NCI-H1694 (cell line): ENCODE measurements at places on chromosomes 1 and 21.
A peak's percentile ranks its signal among the peaks of the same experiment; 100 is the strongest.

DNA sequence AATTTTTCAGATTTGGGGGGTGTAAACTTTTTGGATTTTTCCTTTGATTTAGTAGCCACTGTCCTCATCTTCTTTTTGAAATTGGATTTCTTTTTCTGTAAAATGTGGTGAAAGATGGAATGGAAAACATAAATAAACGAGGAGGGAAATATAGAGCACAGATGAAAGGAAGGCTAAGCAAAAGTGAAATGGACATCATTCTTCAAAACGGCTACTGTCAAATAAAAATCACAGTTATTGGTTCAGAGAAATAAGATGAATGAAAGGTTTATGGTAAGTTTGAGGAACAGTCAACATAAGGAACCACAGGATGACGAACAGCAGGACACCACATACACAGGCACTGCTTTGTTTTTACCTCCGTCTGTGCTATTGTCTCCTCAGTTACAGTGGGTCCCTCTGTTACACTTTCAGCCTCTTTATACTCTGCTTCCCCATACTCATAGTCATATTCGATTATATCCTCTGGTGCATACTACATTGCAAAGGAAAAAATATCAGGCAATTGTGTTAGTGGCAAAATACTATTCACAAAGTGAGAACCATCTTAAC lies 82.4 kb downstream of the COL11A1 start:
- DNase-seq = no peak

DNA sequence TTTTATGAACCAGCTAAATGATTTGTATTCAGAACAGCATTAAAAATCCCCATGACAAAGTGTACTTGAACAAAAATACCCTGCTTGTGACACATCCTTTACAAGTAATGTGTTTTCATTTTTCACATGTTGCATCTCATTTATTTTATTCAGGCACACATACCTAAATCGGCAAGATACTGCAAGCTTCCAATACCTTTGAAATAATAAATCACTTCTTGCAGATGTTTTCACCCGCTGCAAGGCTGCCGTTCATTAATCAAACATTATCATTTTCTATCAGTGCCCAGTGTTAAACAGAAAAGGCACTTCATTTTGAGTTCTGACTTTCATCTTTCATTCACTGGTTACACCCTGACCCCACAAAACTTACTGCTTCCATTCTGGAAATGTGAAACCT lies 269.6 kb downstream of the DPYD start:
- no peak for DNase-seq

- no peak for DNase-seq
Observed at GRCh38 chr1:50553921-50554320, 130.7 kb upstream of the DMRTA2 start.

GRCh38 chr1:210553711-210554110 lies 225.0 kb downstream of the HHAT start:
- no peak for DNase-seq

DNA sequence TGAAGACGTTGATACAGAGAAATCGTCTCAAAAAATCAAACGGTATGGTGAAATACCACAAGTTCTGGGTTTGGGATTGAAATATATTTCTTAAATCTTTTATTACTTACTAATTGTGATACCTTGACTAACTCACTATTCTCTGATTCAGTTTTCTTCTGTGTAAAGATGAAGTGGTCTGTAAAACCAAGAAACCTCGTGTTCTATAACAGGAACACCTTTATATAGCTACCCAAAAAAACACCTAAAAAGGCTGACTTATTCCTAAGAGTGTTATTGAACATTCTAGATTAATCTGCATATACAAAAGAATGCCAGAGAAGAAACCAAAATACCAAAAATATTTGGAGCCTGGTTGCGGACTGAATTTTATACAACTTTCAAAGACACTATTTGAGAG lies 721 bp downstream of the LRRIQ3 start:
- DNase-seq = no peak

- DNase-seq = no peak
Observed at GRCh38 chr21:45892156-45892915, 89.2 kb upstream of the COL6A1 start.

DNA sequence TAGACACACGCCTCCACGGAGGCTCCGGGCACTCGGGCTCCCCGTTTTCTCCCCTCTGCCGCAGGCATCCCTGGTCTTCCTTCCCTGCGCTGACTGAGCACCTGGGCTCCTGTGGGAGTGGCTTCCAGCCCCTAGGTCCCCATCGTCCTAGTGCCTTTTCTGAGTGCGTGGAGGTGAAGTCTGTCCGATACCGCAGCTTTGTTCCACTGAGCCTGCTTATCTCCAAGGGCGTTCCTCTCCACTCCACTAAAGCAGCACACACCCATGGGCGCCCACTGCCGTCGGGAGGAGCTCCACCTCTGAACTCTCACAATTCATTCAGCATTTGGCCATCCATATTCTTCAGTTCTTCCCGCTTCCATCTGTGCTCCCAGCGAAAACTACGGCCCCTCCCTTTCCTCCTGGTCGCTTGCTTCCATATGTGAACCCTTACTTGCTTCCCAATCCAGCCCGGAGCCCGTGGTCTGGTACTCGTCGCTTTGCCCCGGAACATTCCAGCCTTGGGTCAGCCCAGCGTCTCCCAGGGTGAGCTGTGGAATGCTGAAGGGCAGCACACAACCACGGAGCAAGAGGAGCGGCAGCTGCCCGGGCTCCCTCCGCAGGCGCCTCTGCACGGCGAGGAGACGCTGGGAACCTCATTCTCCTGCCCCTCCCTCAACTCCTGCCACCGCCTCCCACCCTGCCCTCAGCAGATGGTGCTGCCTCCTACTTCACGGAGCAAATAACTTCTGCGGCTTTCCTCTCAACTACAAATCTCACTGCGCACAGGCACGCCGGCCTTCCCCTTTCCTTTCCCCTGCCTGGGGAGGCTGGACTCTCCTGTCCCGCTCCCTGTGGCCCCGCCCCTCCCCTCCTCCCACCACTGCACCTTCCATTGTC lies 27.5 kb downstream of the ATP8B2 start:
- peak; percentile 76 for DNase-seq

- no peak for DNase-seq
Observed at GRCh38 chr1:240304466-240304865, 212.8 kb downstream of the FMN2 start.

DNA sequence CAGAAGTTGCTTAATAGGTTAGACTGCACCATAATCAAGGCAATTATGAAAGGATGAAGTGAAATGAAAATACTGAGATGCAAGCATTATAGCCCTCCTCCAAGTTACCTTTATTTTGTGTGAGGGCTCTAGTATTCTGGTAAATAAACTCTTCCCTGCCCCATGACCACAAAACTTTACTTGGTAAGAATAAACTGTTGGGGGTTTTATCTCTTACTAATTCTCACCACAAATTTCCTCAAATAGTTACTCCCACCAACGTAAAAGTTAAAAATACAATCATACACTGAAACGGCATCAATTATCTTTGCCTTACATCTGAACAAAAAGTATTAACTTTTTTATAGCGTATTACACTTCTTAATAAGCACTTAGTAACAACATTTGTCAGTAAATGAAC lies 29.5 kb downstream of the C21orf91 start:
- DNase-seq = no peak

DNA sequence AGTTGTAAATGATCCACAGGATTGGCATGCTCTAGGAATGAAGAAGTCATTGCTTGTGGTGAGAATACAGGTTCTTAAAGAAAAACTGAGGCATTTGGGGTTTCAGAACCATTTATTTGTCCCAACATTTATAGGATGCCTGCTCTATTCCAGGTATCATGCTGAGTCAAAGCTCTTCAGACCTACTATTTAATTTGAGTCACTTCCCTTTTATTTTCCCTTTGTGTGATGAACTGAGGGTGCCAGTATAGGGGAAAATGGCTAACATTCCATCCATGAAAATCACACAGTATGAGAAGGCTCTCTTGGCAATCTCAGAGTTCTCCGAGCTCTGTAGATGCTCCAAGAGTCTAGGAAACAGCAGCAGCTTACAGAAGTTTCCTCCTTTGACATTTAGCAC lies 110.4 kb downstream of the RNF220 start:
- DNase-seq = no peak

DNA sequence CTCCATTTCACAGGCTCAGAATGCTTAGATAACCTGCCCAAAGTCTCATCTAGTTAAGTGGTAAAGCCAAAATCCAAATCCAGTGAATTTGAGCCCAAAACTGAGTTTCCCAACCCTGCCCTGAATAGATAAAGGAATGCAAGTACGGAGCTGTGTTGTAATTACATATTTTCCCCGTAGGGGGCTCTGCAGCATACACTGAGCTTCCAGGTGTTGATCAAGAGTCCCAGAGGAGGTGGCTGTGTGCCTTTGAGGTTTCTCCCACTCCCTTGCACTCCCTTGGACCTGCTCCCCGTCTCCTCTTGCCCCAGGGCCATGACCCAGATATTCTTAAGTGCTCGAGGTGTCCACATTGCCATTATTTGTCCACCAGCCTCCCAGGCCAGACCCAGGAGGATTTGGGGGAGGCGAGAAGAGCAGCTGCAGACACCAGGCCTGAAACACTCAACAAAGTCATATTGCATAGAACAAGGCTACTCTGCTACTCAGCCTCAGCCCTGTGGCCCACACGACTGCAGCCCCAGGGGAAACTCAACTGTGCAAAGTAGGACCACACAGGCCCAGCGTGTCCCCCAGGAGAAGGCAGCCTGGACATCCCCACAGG lies 18.4 kb upstream of the LY9 start:
- peak; percentile 44 for DNase-seq

- no peak for DNase-seq
Observed at GRCh38 chr1:218459878-218460711, 115.0 kb downstream of the TGFB2 start.

GRCh38 chr1:114457675-114458236 lies 53.2 kb downstream of the TRIM33 start:
- no peak for DNase-seq

DNA sequence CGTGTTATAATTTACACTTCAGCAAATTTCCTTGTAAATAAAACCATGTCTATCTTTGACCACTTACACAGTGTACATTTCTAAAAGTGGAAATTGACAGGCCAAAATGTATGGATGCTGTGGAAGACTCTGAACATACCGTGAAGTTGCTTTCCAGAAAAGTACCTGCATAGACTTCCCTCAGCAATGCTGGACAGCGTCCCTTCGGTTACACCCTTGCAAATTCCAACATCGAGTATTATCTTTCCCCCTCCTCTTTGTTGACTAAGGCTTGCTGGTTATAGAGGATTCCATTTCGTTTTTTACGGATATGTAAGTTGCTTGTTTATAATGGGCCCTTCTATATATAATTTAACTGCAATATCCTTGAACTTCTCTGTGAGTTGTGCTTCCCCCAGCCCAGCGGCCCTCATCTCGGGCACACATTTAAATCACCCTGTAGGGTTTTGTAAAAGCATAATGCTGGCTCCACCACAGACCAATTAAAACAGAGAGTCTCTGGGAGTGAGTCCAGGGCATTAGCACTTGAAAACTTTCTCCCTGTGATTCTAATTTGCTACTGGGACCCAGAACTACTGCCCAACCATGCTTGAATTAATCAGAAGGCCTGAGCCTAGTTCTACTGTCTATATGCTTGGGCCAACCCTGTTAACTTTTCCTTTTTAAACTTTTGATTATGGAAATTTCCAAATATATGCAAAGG lies 230.3 kb downstream of the GRIK3 start:
- no peak for DNase-seq

DNA sequence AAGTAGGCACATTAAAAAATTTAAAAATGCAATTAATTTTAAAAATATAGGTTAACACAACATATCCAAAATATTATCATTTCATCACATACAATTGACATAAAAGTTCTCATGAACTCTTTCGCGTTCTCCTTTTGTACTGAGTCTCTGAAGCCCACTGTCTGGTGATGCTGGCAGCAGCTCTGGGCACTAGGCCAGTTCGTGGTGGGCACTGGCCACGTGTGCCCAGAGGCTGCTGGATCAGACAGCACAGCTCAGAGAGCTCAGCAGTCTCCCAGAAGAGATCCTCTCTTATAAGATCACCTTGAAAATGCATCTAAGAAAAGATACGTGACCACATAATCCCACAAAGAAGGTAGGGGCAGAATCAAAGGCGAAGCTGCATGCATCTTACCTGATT lies 9.9 kb downstream of the CEP104 start:
- DNase-seq = no peak

GRCh38 chr1:153552335-153552734 lies 3.3 kb upstream of the S100A3 start:
- no peak for DNase-seq

DNA sequence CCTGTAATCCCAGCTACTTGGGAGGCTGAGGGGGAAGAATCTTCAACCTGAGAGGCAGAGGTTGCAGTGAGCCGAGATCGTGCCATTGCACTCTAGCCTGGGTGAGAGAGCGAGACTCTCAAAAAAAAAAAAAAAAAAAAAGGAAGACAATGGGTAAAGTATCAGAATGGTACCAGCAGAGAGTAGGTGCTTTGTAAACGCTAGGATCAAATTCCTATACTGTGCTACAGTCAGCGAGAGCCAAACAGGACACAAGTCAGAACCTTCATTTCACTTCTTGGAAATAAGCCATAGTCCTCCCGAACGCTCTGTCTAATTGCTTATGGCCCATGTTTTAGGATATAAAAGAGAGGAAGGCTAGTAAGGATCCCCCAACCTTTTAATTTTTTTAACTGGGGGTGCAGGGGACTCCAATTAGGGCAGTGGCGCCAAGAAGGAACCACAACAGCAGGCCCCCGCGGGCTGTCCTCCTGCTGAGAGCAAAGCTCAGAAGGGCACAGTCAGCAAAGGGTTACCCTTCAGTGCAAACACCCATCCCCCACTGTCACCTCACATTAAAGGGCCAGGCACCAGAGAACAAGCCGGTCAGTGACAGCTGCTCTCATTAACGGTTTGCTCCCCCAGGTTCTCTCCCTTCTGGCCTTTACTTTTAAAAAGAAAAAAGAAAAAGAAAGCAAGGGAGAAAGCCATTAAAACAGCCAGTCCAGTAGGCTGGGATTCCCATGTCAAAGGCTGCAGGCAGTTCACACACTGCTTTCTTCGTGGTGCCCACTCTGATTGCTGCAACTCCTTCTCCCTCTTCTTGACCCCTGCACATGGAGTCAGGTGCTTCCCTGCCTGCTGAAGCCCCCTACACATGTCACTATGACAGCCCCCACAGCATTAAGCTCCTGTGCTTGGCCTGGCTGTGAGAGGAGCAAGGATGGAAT lies 69.4 kb downstream of the PLPP3 start:
- DNase-seq = no peak

DNA sequence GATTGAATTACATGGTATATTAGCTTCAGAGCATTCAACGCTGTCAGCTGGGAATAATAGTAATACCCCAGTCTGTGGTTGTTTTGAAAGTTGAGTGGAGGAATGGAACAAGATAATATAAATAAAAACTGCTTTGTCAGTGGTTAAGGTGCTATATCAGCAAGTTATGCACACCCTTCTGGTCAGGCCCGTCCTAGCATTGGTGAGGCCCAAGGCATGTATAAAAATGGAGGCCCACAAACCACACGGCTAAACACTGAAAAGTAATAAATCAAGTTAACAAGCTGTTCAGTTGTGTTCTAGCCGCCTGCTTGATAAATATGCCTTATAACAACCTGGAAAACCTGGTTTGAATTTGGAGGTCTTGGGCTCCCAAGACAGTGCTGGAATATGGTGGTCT lies 77.4 kb downstream of the PSMG1 start:
- no peak for DNase-seq

DNA sequence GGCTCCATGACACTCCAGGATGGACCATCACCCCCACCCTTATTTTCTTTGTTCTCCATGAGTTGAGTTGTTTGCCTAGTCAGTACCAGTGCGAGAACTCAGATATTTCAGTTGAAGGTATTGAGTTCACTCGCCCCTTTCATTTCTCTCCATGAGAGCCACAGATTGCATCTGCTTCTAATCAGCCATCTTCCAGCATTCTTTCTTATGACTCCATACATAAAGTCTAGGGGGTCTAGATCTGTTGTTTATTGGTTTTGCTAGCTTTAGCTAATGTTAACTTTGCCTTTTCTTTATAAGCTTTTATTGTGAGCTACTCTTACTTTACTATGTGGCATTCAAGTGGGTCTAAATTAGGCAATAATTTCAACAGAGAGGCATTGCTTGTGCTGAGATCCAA lies 71.6 kb upstream of the PDC start:
- no peak for DNase-seq
